Pericardium fibroblast (primary cell): ENCODE measurements at places on chromosomes 13 and 19. TPM values are rescaled to one million over a fixed set of nuclear protein-coding genes. Genes with fewer than 3 reads are reported as not detected.

The ZNF568 gene
- total RNA-seq, result 5.6 and 10.0 TPM in 2 replicates

The TMEM145 gene
- total RNA-seq, result not detected in 2 replicates

The PSG5 gene
- not detected in 2 replicates for total RNA-seq

The NKG7 gene
- total RNA-seq, result not detected in 2 replicates

The CATSPERD gene
- not detected in 2 replicates for total RNA-seq

The SKA3 gene
- total RNA-seq, result 0.51 and 2.1 TPM in 2 replicates

The GPC5 gene
- 0.09 TPM in 1 of 2 replicates, not detected in the other for total RNA-seq

The GIPR gene
- total RNA-seq, result 0.12 TPM in 1 of 2 replicates, not detected in the other

The FCGBP gene
- total RNA-seq, result 0.17 TPM in 1 of 2 replicates, not detected in the other

The ZNF285 gene
- 0.82 and 2.9 TPM in 2 replicates for total RNA-seq

The SWSAP1 gene
- total RNA-seq, result 1.2 and 3.9 TPM in 2 replicates

The SIGLEC5 gene
- total RNA-seq, result not detected in 2 replicates
